ENCODE measurements at places on chromosomes 4 and X.

DNA sequence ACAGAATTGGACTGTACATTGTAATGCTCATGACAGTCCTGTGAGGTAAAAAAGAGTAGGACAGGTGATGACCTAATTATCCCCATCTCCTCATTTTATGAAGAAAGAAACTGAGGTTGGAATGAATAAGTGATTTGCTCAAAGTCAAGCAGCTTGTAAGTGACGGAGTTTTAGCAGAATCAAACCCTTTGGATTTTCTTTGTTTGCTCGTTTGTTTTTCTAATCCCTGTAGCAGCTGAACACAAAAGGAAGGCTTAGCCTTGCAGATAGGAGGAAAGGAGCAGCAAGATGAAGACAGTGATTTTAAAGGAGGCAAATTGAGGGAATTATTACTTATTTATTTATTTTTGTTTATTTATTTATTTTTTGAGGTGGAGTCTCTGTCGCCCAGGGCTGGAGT is 528.4 kb upstream of the AMOT start:
- DNase-seq, result no peak

- no peak for DNase-seq
Measured at GRCh38 chrX:51803833-51804232, 60.6 kb downstream of the GSPT2 start.

- no peak for DNase-seq
Measured at GRCh38 chr4:68451246-68452211, 4.3 kb downstream of the TMPRSS11E start.

GRCh38 chr4:145781351-145781750 is 101.4 kb downstream of the C4orf51 start:
- no peak for DNase-seq

GRCh38 chr4:1365271-1366178 is 18.5 kb downstream of the UVSSA start:
- no peak for DNase-seq

DNA sequence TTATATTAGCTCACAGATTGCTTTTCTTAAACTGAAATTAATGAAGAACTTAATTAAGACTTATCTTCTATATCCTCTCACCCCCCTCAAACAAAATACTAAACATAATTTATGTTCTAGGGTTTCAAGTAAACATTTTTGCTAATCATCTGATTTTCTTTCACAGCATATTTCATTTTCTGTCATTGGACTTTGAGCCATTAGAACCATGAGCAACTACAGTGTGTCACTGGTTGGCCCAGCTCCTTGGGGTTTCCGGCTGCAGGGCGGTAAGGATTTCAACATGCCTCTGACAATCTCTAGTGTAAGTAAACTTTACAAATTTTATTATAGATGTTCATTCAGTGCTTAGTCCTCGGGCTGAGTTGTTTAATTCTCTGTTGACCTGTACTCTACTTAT is 3.3 kb downstream of the PDLIM5 start:
- DNase-seq, result peak; percentile 51

DNA sequence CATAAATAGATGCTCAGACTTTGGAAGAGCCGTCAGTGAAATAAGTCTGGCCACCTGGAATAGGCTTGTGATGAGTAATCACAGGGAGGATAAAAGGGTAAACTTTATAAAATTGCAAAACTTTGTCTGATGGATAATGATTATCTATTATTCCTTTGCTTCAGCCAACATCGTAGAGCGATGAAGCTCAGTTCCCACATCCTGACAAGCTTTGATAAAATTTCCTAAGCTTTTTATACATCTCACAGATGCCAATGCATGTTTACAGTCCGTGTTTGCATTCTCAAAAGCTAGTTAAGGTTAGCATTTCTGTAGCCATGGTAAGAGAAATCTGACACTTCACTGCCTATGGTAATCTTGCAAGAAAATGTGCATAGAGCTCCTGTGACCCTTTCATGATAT is 15.4 kb upstream of the UGDH start:
- DNase-seq, result no peak

DNA sequence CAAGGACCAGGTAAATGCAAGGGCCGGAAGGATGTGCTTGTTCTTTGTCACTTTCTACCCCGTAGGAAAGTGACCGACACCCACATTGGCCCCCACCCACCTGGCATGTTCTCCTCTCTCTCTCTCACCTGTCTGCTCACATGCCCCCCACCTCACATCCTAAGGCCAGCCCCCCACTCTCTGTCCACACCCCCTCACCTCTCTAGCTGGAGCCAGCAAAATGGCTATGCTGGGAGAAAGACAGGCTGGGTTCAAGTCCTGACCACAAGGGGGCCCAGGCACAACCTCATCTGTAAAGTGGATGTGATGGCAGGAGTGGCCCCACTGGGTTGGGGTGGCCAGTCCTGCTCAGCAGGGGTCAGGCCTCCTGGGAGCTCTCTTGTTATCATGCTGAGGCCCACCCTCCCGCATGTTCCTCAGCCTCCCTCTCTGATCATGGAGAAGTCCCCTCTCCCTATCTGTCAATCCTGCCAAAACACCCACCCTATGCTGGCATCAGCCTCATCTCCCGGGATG is 1.7 kb upstream of the PPP2R2C start:
- no peak for DNase-seq

All from hepatic stellate cell (primary cell).